ENCODE measurements at places on chromosomes 11 and 22. TPM values are rescaled to one million over a fixed set of nuclear protein-coding genes. Genes with fewer than 3 reads are reported as not detected.

VWCE gene
- total RNA-seq: under 0.01 TPM

RIC3 gene
- total RNA-seq: 0.96 TPM

ZNF214 gene
- 0.85 TPM for total RNA-seq

SCGB1A1 gene
- not detected for total RNA-seq

SHANK2 gene
- 9.6 TPM for total RNA-seq

MS4A4A gene
- total RNA-seq: not detected

WNT11 gene
- total RNA-seq: not detected

APOL4 gene
- total RNA-seq: not detected

LYVE1 gene
- total RNA-seq: not detected

SEC14L3 gene
- not detected for total RNA-seq

DERL3 gene
- 1.2 TPM for total RNA-seq

PHOX2A gene
- not detected for total RNA-seq

IL18 gene
- total RNA-seq: 30.8 TPM

SMIM35 gene
- not detected for total RNA-seq

FOSL1 gene
- total RNA-seq: 7.0 TPM
